ENCODE measurements at places on chromosomes 1 and 21. TPM values are rescaled to one million over a fixed set of nuclear protein-coding genes. Genes with fewer than 3 reads are reported as not detected.

GRCh38 chr1:71053758-71054157, 6.1 kb upstream of the PTGER3 start:
- DNase-seq: no peak
- peaks cover 15% of the 10 kb centered on the region for H3K36me3 ChIP-seq

- H3K36me3 ChIP-seq: no peaks in the 10 kb centered on the region
- DNase-seq: no peak
- H3K27me3 ChIP-seq: no peaks in the 10 kb centered on the region
- peak overlapping the region; percentile 87 for H3K4me3 ChIP-seq
- peak overlapping the region; percentile 86 for H3K27ac ChIP-seq
- peaks cover 30% of the 10 kb centered on the region for H3K4me1 ChIP-seq
These were observed 709 bp upstream of the FBXO42 start for GRCh38 chr1:16352842-16353535.

NUP210L gene
- total RNA-seq: 0.10 TPM

APCS gene
- total RNA-seq: not detected

DNA sequence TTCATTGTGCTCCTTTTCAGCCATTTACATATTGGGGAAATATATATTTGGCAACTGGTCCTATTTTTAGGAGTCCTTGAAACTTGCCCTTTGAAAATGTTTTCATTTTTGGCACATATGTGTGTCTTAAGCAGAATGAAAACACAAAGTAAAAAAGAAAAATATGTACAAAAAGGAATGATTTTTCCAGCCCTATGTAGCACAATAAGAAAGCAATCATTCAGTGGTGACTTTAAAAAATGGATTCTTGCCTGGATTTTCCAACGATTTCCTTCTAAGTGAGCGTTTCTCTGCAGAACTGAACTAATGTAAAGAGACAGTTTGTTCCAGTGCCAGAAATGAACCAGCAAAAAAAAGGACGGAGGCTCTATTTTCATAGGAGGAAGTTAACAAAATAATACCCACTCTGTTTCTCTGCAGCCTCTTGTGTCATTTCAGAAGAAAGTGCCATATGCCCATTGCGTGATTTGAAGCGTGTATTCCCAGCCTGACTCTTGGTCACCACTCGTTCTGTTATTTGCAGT, 340.1 kb downstream of the SETD4 start:
- no peak overlapping the region for H3K4me3 ChIP-seq
- no peak overlapping the region for H3K27ac ChIP-seq
- H3K27me3 ChIP-seq: peaks cover 4% of the 10 kb centered on the region
- H3K36me3 ChIP-seq: no peaks in the 10 kb centered on the region
- DNase-seq: no peak
- no peaks in the 10 kb centered on the region for H3K4me1 ChIP-seq

All from CD4-positive, CD25-positive, alpha-beta regulatory T cell (primary cell).